Activated naive CD4-positive, alpha-beta T cell treated with anti-CD3 and anti-CD28 coated beads, Interleukin-2, amount 50 U/mL, for 16 hours (primary cell): ENCODE measurements at places on chromosomes 16 and 17.

DNA sequence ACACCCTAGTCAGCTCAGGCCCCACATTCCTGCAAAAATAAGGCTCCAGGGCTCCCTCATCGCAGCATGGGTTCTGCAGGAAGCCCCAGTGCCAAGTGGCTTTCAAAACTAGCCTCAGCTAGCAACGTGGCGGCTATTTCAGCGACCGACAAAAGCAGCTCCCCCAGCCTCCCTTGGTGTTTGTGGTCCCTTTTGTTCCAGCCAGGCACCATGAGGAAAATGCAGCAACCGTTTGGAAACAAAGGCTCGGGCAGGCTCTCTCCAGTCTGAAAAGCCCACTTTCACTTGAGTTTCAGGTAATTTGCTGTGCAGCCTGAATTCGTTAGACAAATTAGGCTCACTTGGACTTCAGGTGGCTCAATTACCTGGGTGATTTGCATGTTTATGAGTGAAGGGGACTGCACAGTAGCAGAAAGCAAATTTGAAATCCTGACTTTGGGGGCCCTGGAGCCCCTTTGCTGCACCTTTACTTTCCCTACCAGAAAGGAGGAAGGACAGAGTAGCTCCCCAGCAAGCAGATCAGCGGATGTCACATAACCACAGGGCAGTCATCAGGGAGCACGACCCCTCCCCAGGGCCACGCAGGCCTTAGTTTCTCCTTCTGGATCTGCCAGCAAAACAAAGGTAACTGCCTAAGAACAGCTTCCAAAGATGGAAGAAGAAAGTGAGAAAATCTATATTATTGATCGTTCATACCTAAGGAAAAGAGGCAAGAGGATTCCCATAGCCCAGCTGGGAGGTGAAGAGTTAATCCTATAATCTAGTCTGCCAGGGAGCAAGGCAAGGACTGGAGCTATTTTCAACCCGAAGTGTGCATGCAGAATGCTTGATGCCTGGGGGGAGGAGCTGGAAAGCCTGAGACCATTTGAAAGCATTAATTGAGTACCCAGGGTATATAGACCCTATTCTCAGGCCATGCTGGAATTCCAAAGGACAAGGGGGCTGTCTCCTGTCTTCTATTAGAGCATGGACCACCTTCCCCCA lies 143.1 kb upstream of the SDK2 start:
- no peak for DNase-seq

GRCh38 chr17:29069526-29070041 lies 26.6 kb downstream of the PIPOX start:
- DNase-seq: no peak

DNA sequence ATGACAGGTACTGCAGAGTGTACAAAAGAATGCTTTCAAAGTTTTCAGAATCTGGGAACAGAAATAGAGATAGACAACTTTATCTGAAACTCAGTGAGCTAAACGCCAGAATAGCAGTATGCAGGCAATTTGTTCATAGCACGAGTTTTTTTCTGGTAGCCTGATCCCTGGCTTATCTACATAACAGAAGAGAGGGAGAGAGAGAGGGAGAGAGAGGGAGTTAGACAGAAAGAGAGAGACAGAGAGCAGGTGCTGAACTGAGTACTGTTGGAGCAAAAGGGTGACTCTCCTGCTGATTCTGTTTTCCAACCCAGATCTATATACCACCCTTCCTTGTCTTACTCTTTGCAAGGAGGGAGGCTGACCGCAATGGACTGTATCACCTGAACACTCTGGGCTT lies 388.0 kb upstream of the CA10 start:
- DNase-seq: no peak

DNA sequence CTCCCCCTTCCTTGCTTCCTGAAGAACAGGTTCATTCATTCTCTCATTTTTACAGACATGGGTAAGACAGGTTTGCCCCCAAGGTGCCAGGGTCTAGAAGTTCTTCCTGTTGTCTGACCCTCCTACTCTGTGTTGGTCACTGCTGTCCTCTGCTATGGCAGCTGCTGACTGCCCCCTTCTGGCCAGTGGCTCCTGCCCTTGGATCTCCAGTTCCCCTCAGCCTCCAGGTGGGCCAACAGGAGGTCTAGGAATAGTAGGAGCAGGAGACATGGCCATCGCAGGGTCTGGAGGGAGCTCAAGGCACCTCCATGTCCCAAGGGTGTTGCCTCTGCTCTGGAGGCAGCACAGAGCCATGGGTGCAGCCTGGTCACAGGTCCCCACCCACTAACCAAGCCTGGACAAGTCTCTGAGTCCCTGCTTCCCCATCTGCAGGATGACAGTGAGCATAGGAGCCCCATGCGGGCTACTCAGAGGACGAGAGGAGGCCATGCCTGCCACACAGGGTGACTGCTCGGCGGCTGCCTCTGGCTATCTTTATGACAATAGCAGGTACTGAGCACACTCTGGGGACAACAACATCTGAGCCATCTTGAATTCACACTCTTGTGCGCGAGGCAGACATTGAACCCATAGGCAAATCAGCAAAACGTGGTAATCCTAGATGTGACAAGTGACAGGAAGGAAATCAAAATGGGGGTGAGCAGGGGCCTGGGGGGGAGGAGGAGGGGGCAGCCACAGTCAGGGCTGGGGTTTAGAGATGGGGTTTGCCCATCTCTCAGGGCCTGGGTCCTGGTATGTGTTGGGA lies 27.0 kb upstream of the NXPH3 start:
- DNase-seq: no peak

GRCh38 chr17:6108382-6108781 lies 38.2 kb downstream of the WSCD1 start:
- no peak for DNase-seq

GRCh38 chr17:17075125-17075781 lies 33.0 kb downstream of the MPRIP start:
- DNase-seq: no peak

DNA sequence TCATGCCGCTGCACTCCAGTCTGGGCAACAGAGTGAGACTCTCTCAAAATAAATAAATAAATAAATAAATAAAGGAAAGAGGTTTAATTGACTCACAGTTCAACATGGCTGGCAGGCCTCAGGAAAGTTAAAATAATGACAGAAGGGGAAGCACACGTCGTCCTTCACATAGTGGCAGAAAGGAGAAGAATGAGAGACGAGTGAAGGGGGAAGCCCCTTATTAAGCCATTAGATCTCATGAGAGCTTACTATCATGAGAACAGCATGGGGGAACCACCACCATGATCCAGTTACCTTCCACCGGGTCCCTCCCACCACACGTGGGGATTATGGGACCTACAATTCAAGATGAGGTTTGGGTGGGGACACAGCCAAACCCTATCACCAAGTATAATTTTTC lies 54.5 kb downstream of the PAFAH1B1 start:
- no peak for DNase-seq

GRCh38 chr17:46984892-46985291 lies 5.8 kb upstream of the RPRML start:
- DNase-seq: no peak

DNA sequence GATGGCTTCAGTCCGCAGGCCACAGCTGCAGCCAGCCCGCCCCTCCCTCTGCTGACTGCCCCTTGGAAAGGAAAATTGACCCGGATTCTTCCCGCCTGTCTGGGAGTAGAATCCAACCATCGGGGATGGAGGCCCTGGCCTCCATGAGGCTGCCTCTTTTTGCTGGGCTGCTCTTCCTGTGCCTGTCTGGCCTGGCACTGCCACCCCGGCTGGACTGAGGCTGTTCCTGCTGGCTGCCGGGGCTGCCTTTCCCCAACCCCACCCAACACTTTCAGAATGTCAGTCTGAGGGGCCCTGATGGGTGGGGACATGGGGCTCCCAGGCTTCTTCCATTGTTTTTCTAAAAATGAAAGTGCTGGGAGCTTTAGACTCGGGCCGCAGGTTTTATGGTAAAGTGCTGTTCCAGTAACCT lies 7.3 kb downstream of the BAHCC1 start:
- no peak for DNase-seq
